Muscle of leg (tissue), 16 donors: ENCODE measurements at places on chromosomes 7 and 10. TPM values are rescaled to one million over a fixed set of nuclear protein-coding genes. Genes with fewer than 3 reads are reported as not detected.

- peak; percentile 8 for DNase-seq
These were observed 120.9 kb upstream of the NAMPT start for GRCh38 chr7:106405697-106406141.

GRCh38 chr7:55569269-55569663 is 3.0 kb downstream of the VOPP1 start:
- DNase-seq: no peak

- no peak for DNase-seq
These were observed 15.2 kb upstream of the KNDC1 start for GRCh38 chr10:133144771-133145170.

The IKZF1 gene
- 1.6 TPM for total RNA-seq

GRCh38 chr10:8659982-8660381 is 605.5 kb downstream of the GATA3 start:
- no peak for DNase-seq

The ZNF365 gene
- total RNA-seq: 0.13 TPM

The DRGX gene
- total RNA-seq: not detected

- no peak for DNase-seq
These were observed 142.5 kb downstream of the RNF216 start for GRCh38 chr7:5638994-5639393.

The TMEM213 gene
- not detected for total RNA-seq

DNA sequence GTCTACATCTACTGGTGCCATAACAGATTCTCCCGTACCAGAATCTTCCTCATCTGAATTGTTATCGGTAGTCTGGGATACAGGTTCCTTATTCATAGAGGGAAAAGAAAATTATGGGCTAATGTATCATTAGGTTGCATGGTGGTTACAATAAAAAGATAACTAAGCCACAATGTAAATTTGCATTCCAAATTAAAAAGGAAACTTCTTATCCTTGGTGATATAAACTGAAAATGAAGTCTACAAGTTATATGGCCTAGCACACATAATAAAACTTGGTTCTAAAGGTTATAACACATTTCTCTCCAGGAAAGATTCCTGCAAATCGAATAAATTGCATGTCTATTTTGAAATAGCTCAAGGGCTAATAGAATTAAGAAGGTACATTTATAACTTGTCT is 24.5 kb downstream of the NUDT13 start:
- DNase-seq: no peak

DNA sequence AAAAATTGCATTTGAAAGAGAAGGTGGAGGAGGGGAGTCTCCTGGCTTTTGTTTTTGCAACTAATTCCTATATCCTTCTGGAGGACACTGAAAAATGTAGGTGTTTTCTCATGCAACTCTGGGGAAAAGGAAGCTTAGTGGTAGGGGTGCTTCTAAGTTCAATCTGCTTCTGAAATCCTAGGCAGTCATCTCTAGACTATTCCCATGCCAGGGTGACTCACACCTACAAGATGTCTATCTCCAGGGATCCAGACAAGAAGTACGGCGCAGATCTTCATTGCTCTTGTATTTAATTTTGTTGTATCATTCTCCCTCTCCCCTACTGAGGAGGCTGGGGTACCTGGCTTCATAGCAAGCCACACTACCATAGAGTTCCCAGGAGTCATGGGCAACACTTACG is 258.8 kb downstream of the PHF14 start:
- no peak for DNase-seq

- no peak for DNase-seq
These were observed 50.8 kb downstream of the SIRT1 start for GRCh38 chr10:67935223-67935622.

GRCh38 chr10:1141261-1141660 is 85.1 kb downstream of the WDR37 start:
- no peak for DNase-seq

- DNase-seq: peak; percentile 93
These were observed 121.6 kb downstream of the CREB5 start for GRCh38 chr7:28533731-28534531.
